ENCODE measurements at places on chromosomes 1 and 21.
A peak's percentile ranks its signal among the peaks of the same experiment; 100 is the strongest.

DNA sequence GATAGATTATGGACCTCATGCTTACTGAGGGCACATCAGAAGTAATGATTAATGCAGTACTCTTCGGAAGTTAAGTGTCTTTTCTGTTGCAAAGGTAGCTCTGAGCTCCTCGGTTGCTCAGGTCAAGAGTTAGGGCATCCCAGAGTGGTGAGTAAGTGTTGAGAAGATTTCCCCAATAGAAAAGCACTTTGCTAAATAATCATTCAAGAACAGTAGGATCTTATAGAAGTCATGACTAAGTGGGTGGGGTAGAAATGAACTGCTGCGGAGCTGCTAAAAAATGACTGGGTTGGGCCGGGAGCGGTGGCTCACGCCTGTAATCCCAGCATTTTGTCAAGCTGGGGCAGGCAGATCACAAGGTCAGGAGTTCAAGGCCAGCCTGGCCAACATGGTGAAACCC is 648.6 kb upstream of the CAMK1G start:
- no peak for DNase-seq

- no peak for DNase-seq
Observed at GRCh38 chr1:200610846-200611245, 9.7 kb downstream of the KIF14 start.

DNA sequence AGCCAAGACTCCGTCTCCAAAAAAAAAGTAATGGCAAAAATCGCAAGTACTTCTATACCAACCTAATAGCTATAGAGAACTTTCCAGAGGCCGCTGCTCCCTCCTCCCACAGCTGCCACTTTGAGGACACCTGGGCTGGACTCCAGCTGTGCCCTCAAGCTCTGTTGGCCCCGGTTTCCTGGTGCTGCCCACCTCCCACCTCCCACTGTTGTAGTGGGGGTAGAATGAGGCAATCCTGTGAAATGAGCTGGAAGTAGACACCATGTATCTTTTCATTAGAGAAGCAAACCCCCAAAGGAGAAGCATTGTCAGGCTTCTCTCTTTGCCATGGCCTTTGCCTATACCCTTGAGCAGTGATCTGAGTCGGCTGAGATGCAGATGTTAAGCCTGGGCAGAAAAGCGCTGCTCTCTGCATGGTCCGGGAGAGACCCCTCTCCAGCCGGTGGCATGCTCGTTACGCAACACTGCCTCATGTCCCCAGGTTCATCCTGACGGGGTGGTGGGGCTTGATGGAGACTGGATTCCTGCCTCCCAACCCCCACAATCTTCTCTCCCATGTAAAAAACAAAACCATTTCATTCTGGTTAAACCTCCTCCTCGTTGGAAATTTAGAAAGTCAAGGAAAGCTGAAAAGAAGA is 39.7 kb downstream of the SIM2 start:
- DNase-seq, result no peak

GRCh38 chr1:154176337-154176736 is 15.6 kb downstream of the TPM3 start:
- no peak for DNase-seq

GRCh38 chr1:156478250-156478627 is 22.3 kb downstream of the MEF2D start:
- DNase-seq, result no peak

DNA sequence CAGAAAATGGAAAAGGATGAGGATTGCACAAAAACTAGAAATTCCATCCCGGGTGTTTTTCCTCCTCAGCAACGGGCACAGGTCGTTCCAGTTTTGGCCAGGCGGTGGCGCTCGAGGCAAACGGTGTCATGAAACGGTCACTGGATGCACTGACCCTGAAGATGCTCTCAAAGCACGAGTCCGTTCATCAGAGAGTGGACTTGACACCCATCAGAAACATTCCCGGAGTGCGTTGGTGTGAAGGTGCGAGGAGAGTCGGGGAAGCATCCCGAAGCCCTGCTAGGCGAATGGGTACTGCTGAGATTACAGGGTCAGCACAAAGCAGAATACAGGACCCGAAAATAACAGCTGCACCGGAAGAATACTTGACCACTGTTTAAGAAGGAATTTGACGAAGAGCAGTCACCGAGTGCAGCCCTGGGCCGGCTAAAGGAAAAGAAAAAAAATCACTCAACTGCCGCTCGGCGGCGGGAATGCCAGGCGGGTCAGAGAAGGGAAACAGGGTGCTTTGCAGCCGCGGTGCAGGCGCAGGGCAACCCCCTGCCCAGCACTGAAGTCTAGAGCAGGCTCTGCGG is 71.7 kb upstream of the ETS2 start:
- DNase-seq, result peak; percentile 55

GRCh38 chr21:35048183-35048601 is 910 bp downstream of the RUNX1 start:
- no peak for DNase-seq

- peak; percentile 51 for DNase-seq
Observed at GRCh38 chr1:42963378-42964043, 4.8 kb upstream of the SLC2A1 start.

DNA sequence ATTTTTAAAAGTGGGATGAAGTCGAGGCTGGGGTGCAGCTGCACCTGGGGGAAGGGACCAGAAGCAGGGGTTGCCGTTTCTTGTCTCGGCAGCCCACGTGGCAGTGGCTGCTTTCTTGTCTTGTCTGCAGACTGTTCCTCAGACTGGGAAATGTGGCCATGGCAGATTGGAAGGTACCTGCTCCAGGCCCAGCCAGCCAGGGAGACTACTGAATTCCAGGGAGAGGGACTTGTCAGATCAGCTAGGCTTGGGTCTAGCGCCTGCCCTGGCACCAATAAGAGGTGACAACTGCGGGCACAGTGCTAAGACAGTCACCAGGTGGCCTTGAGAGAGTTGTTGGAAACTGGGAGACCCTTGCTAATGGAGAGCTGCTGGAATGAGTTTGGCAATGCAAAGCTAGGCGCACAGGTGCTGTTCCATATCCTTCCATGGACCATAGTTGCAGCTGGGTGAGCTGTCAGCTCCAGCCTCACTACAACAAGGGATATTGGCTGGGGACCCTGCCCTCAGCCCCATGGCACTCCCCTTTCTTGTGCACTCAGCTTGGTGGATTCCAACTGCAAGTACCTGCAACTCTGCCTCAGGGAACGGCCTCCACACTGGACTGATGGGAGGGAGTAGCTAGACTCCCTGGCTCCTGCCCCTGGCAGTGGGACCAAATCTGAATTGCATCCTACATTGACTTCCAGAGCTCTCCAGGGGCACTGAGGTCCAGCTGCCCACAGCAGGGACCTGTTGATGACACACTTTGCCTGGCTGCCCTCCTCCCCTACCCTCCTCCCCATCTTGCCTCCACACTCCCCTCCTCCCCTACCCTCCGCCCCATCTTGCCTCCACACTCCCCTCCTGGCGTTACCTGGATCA is 9.9 kb upstream of the IL22RA1 start:
- no peak for DNase-seq

DNA sequence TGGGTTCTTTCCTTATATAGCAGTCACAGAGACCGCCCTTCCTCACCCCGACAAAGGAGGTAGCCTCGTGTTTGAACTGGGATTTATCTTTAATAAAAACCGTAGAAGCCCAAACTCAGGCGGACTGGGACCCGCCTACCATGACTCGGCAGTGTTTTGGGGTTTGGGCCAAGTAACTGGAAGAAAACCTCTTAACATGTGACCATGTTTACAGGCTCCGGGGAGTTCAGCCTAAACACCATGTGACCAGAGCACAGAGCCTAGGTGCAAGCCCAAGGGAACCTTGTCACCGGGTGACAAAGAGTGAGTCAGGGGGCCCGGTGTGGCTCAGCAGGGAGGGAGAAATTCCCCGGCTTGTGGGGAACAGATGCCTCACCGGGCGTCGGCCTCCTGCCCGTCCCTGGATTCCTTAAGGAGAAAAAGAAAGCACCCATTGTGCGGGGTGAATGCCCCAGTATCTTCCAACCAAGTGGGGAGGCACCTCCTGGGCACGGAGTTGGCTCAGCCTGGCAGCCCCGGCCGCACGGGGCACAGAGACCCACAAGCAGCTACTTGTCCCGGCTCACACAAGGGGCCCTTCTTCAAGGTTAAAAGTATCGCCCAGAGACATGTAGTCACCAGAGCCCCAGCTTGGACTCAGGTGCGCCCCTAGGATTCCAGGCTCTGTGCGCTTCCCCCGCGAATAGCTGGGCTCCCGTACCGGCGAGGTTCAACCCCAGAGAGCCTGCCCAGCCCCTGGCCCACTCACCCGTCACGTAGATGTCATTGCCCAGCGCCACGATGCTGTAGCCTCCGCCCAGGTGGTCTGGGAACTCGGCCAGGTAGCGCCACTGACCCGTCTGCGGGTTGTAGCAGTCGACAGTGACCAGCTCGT is 1.4 kb downstream of the KLHL21 start:
- DNase-seq, result no peak

- DNase-seq, result no peak
Observed at GRCh38 chr1:18828224-18828623, 31.2 kb downstream of the TAS1R2 start.

DNA sequence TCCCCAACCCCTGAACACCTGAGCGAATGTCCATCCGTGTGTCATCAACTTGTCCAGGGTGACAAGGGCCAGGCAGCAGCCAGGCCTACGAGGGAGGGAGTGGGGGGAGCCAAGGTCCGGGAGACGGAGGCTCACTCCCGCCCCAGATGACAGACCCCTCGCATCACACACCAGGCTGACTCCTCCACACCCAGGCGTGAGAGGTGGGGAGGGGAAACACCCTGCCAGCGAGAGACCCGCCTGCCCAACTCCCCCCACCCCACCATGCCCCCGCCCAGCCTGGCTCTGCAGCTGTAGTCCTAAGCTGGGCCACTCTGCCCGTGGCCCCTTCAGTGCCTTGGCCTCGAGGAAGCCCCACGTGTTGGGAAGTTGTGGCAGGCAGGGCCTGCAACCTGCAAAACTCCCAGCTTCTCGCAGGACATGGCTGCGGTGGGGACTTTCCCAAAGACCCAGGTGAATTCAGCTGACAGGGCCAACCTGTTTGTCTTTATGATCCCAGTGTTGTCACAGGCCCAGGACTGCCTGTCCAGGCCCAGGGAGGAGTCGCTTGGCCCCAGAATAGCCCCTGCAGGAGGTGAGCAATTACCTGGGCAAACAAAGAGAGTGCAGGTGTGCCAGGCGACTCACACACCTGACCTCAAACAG is 62.9 kb downstream of the RIPK4 start:
- DNase-seq, result peak; percentile 49
